ENCODE measurements at places on chromosomes 7 and 10.

DNA sequence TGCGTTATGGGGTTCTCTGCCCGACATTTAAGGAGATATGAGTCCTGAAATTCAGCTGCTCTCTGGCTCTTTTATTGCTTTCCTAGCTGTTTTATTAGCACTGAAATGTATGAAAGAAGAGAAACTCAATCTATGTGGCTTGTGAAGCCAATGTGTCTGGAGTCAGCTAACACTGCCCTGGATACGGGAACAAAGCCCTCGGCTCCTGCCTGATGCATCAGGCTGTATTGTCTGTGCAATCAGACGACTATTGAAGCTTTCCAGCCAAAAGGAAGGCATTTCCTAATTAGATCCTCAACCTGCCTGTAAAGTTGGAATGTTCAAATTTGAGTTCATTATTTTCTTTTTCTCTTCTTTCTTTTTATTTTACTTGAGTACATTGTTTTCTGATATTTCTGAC lies 22.0 kb upstream of the TM9SF3 start:
- DNase-seq = no peak

GRCh38 chr10:88073682-88074081 lies 210.3 kb downstream of the PTEN start:
- no peak for DNase-seq

DNA sequence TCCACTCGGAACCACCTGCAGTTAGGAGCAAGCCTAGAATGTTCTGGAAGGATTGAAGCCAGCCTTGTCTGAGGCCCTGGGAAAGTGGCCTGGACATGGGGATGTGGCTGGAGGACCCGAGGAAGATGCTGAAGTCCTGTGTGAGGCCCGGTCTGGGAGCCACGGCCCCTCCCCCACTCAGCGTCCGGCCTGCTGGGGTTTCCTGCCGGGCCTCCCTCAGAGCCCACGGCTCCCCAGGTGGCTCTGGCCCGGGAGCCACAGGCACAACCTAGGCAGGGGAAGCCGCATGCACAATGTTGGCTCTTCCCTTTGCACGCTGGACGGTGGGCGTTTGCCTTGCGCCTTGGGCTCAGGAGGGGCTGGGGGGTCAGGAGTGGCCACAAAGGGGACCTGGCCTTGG lies 39.0 kb downstream of the UNCX start:
- DNase-seq = no peak

DNA sequence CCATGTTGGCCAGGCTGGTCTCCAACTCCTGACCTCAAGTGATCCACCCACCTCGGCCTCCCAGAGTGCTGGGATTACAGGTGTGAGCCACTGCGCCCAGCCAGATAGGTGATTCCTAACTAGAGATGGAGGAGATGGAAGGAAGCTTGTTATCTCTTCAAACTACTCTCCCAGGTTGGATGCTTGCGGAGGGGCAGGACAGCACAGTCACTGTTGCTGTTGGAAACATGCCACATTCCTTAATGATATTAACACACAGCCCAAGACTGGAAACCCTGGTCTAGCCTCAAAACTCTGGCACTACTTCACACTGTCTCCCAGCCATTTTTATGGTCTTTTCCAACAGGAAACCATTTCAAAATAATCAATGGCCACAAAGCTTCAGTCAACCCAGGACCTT lies 468.8 kb upstream of the NRP1 start:
- peak; percentile 46 for DNase-seq

GRCh38 chr10:120347644-120348043 lies 109.4 kb upstream of the PLPP4 start:
- no peak for DNase-seq

- DNase-seq = peak; percentile 29
Measured at GRCh38 chr10:43403911-43404703, 4.9 kb downstream of the HNRNPF start.

DNA sequence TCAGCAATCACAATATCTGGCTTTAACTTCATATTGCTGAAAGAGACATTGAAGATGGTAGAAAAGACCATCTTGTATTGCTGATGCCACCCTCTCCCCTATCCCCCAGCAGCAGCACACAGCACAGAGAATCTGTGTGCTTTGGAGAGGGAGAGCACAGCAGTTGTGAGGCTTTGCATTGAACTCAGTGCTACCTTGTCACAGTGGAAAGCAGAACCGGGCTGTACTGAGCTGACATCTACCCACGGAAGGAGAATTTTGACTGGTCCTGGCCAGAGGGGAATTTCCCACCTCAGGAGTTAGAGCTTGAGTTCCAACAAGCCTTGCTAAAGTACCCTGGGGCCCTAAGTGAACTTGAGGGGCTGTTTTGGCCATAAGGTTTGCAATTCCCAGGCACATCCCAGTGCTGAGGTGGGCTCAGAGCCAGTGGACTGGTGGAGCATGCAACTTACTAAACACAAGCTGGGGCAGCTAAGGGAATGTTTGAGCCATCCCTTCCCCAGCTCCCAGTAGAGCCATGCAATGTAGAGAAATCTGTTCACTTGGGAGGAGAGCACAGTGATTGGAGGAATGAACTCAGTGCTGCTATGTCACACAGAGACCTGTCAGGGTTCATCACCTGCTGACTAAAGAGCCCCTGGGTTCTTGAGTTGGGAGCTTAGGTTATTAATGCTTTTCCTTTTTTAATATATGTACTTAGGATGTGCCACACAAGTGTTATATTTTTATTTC lies 62.1 kb downstream of the OR13A1 start:
- no peak for DNase-seq

DNA sequence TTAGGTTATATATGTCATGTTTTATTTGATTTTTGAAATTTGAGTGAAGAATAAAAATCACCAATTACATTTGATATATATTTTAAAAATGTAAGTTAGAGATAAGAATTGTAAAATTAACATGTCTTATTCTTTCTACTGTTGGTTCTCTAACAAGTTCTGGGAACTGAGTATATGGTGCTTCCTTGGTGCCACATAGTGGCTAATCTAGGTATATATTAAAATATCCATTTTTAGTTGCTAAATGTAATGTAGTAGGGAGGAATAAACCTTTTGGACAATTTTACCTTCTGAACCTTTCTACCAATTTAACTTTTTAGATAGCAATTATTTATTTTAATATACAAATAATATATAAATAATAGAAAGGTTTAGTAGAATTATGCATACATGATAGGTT lies 17.5 kb downstream of the CFAP69 start:
- peak; percentile 73 for DNase-seq

GRCh38 chr7:84085147-84085546 lies 109.4 kb downstream of the SEMA3A start:
- peak; percentile 54 for DNase-seq

- peak; percentile 41 for DNase-seq
Measured at GRCh38 chr10:101856626-101857025, 13.0 kb upstream of the KCNIP2 start.

- no peak for DNase-seq
Measured at GRCh38 chr7:96800824-96801223, 91.2 kb upstream of the SEM1 start.

DNA sequence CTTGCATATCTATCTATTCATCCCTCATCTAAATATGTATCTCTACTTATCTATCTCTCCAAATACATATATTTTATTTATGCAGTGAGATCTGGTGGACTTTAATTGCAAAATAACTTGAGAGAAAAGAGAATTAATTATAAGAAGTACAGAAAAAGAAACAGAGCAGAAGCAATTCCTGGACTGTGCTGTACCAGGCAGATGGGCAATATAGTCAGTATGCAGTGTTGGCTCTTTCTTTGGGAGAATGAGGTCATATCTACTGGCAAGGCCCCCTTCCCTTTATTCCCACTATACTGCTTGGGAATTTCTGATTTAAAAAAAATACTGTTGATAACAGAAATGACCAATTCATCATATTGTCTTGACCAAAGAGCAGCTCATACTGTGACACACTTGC lies 49.0 kb upstream of the TOMM7 start:
- no peak for DNase-seq

GRCh38 chr7:2680792-2681490 lies 7.1 kb upstream of the AMZ1 start:
- peak; percentile 88 for DNase-seq

DNA sequence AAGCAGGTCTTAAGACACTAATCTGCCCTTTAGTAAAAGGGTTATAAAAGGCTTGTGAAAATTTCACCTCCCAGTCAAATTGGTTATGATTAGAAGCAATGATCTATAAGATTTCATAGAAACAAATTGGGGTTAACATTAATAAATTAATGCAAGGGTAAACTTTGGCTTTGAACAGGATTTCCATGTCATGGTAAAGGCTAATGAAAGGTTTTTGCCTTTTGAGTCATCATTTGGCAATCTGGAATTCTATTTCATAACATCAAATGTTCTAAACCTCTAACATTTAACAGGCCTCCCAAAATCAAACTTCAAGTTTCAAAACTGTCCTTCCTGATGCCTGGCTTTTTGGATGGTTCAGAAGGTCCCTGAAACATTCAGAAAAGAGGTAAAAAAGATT lies 62.4 kb downstream of the COA1 start:
- peak; percentile 75 for DNase-seq

- peak; percentile 41 for DNase-seq
Measured at GRCh38 chr7:108805808-108806397, 236.2 kb downstream of the DNAJB9 start.

DNA sequence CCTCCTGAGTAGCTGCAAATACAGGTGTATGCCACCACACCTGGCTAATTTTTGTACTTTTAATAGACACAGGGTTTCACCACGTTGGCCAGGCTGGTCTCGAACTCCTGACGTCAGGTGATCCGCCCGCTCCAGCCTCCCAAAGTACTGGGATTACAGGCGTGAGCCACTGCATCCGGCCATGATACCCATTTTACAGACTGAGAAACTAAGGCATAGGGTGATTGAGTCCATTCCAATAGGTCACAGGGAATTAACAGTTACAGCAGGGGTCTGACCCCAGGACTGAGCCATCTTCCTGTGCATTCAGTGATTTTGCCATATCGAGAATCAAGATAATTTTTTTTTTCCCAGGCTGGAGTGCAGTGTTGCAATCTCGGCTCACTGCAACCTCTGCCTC lies 12.3 kb upstream of the CTBP2 start:
- DNase-seq = no peak

DNA sequence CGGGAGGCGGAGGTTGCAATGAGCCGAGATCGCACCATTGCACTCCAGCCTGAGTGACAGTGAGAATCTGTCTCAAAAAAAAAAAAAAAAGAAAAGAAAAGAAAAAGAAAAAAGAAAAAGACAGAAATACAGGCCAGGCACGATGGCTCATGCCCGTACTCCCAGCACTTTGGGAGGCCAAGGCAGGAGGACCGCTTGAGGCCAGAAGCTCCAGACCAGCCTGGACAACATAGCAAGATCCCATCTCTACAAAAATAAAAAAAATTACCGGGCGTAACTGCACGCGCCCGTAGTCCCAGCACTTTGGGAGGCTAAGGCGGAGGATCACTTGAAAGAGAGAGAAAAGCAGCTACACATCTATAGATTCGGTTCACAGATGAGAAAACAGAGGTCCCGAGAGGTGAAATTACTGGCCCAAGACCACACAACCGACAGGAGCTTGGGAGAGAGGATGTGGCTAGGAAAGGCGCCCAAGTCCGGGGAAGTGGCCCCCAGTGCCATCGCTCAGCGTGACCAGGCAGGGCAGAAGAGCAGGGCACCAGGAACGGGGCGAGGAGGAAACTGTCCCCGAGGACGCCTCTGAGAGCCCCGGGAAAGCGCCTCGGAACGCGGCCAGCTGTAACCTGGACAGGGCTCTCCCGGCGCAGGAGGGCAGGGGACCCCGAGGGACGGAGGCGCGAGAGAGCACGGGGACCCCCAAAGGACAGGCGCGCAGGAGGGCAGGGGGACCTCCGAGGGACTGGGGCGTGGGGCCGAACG lies 612 bp downstream of the SNX8 start:
- DNase-seq = peak; percentile 56

DNA sequence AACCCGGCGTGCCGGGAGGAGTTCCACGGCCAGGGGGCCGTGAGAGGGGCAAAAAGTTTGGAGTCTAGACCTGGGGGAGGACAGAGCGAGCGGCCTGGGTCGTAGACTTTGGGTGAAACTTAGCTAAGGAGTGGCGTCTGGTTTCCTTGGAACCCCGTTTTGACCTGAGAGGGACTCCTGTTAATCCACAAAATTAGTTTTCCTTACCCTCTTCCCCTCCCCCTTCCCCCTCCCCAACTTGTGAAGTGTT lies 574 bp downstream of the MARCHF5 start:
- DNase-seq = no peak

DNA sequence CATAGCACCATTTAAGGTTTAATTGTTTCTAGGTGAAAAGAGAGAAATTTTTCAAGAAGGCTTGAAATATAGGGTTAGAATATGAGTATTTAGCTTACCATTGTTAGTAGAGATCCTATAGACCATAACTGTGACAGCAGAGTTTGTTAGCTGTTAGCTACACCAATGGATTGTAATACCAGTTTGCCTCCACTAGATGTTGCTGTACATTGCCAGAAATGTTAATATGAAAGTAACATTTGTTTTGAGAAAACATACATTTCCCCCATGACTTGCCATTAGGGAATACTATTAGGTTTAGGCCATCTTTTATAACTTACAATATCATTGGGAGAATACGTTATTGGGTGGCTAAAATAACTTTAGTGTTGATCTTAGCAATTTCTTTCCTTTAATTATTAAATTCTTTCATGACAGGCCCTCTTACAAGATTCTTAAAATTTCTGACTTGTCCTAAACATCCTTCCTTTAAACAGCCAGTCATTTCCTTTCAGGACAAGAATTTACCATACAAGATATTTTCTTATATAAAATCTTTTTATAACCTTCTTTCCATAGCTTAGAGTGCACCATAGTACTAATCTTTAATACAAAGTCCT lies 39.5 kb downstream of the ZNF117 start:
- DNase-seq = peak; percentile 58

DNA sequence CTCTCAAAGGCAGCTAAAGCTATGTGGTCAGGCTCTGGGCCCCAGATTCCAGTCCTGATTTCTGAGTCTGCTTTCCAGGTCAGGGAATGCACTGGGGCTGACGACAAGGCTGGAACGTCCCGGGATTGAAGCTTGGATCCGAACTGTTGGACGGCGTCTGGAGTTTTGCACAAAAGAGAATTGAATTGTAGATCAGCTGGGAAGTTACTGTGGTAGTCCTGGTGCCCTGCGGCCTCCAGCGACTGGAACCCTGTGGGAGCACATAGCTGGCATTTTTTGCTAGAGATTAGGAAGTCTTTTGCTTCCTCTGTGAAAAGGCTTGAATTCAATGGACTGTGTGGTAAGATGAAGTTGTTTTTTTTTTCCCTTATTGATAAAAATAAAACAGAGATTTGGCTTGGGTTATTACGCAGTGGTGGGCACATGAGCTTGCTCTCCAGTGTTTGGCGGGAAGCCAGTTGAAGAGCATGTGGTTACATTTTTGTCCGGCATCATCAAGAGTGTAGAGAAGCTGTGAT lies at the start of gene HK1:
HK1 (plus strand) TSS at position 51 of the 518 bp plus-strand sequence.
- peak; percentile 0 for DNase-seq

- no peak for DNase-seq
Measured at GRCh38 chr10:18261063-18261610, 120.9 kb downstream of the CACNB2 start.

Measured in GM23248 (cell line).